ENCODE measurements at places on chromosomes 6 and 20. TPM values are rescaled to one million over a fixed set of nuclear protein-coding genes. Genes with fewer than 3 reads are reported as not detected.

KCNK16 gene
- polyA plus RNA-seq = not detected

JAG1 gene
- polyA plus RNA-seq = 1.6 TPM

MICB gene
- polyA plus RNA-seq = 12.2 TPM

COL9A1 gene
- polyA plus RNA-seq = not detected

QKI gene
- 4.8 TPM for polyA plus RNA-seq
